ENCODE measurements at places on chromosomes 6 and 20. TPM values are rescaled to one million over a fixed set of nuclear protein-coding genes. Genes with fewer than 3 reads are reported as not detected.

DNA sequence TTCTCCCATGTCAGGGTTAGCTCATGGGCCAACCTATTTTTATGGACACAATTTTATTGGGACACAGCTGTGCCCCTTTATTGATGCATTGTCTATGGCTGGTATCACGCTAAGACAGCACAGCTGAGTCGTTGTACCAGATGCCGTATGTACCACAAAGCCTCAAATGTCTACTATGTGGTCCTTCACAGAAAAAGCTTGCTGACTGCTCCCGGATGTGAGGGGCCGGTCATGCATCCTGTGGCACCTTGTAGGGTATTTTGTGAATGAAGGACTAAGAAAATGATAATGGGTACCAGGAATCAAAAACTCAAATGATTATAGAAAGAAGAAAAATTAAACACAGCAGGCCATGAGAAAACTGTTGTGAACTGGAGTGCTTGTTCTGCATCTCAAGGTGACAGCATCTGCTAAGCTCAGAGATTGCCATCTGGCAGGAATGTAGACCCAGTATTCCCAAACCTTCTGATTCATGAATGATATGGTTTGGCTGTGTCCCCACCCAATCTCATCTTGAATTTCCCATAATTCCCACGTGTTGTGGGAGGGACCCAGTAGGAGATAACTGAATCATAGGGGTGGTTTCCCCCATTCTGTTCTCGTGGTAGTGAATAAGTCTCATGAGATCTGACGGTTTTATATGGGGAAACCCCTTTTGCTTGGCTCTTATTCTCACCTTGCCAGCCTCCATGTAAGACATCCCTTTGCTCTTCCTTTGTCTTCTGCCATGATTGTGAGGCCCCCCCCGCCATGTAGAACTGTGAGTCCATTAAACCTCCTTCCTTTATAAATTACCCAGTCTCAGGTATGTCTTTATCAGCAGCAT lies 248.5 kb downstream of the TSHZ2 start:
- DNase-seq: no peak

DNA sequence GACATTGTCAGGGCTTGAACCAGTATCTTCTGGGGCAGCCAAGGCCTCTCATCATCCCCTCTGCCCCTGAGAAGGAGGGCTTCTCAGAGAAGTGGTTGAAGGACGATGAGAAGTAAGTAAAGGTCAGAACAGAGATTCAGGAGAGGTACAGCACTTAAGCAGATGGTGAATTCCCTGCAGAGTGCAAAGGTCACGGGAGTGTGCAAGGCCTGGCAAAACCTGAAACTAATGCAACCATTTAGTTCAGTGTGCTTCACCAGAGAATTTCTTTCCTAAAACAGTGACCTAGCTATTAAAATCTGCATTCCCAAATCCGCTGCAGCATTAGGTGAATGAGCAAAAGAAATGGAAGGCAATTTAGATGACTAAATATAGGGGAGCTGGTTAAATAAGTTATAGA lies 58.4 kb downstream of the TRERF1 start:
- DNase-seq: no peak

GRCh38 chr6:75922226-75922625 lies 150.2 kb downstream of the IMPG1 start:
- no peak for DNase-seq

DNA sequence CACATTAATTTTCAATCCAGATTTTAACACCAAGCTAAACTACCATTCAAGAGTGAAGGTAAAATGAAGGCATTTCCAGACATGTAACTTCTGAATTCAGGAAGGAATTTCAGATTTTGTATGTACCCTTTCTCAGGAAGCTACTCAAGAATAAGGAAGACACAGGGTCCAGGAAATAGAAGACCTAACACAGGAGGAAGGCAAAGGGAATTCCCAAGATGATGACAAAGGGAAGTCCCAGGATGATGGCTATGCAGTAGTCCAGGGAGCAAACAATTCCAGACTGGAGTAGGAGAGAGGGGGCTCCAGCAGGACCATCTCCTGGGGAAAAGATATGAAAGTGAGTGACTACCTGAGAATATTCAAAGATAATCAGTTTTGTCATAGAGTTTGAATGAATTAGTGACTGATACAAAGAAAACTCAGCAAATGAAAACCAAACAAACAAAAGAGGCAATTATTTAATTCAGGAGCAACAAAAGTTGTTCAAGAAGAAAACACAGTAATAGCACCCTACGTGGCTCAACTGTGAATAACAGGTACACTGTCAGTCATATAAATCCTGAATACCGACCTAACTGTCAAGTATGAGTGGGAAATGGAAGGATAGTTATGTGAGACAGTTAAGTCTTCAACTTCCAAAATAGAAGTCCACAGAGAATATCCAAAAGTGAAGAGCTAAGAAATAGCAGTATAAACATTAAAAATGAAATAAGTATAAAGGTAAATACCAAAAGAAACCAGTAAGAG lies 4.0 kb downstream of the RNF24 start:
- no peak for DNase-seq

DNA sequence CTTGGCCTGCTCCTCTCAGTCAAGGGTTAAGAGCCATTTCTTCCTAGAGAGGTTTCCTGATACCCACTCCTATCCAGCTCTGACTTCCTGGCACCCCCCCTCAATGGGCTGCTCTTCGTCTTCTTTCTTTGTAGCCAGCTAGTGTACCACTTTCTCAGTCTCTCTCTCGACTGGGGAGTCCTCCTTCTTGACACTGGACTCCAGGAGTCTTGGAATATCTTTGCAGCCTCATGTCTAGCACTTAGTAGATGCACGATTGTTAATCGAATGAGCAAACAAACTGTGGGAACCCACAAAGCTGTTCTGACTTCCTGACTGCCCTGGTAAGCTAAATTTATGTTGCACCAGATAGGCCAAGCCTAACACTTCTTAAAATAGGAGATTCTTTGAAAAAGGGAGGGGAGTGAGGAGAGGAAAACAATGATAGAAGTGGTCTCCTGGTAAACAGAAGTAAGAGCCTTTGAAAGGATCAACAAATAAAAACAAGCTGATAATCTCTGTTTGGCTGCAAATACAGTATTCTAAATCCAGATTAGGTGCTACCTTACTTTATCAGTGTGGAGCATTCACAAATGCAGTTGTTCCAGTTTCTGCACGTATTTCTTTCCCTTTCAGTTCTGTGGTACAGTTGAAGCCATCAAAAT lies 160.1 kb upstream of the CITED2 start:
- no peak for DNase-seq

DNA sequence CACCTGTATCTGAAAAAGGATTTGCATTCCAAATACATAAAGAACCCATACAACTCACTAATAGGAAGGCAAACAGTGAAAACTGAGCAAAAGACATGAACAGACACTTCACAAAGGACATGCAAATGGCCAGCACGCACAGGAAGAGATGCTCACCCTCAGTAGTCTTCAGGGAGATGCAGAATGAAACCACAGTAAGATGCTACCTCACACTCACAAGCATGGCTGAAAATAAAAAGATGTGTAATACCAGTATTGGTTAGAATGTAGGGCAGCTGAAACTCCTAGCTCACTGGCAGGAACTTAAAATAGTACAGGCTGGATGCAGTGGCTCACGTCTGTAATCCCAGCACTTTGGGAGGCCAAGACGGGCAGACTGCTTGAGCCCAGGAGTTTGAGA lies 64.6 kb downstream of the SNX5 start:
- peak; percentile 61 for DNase-seq

- no peak for DNase-seq
These were observed 1026.9 kb upstream of the ADGRB3 start for GRCh38 chr6:67608099-67608749.

DNA sequence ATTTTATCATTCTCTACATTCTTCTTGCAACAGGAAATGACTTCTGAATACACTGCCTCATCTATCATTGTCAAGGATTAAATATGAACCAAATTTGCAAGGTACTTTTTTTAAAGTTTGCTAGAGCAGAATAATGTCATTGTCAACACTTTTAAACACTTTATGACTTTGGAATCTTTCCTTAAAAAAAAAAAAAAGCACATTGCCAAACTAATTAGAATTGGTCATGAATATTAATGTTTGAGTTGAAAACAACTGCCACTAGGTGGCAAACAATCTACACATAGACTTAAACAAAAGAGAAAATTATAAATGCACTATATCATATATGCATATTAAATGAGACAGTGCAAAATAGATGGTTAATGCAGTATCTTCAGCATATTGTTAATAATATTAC lies 32.5 kb upstream of the TMEM244 start:
- DNase-seq: peak; percentile 45

DNA sequence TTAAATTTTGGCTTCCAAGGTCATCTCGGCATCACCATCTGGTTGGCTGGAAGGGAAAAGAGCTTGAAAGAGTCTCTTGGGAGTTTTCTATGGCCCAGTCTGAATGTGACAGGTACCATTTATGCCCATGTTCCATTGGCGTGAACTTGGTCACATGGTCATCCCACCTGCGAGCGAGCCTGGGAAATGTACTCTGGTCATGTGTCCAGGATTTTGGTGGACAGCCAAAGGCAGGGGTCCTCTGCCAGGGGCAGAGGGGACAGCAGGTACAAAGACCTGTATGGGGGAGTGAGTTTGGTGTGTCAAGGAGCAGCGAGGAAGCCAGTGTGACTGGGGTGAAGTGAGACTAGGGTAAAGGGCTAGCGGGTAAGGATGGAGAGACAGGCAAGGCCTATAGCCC lies 112.6 kb downstream of the CDC5L start:
- no peak for DNase-seq

GRCh38 chr6:169254456-169255316 lies 1.0 kb upstream of the THBS2 start:
- DNase-seq: no peak

DNA sequence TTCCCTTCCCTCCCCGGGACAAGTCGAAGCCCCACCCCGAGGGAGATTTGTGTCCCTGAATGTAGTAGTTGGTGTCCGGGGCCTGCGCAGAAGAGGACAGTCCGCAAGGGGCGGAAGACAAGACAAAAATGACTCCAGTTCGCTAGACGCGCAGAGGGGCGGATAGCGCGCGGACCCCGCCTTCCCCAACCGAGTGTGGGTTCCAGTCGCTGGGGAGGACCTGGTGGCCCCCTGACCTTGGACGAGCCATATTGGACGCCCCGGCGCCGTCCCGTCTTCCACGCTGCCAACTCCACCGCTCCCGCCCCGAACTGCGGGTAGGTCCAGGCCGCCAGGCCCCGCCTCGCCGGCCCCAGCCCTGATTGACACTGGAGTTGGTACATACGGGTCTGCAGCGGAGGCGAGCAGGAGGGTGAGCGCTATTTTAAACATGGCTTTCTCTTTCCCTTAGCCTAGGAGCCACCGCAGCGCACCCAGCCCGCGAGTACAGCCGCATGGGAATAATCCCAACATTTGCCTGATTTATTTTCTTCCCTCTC lies 802 bp downstream of the HMGN3 start:
- peak; percentile 91 for DNase-seq

DNA sequence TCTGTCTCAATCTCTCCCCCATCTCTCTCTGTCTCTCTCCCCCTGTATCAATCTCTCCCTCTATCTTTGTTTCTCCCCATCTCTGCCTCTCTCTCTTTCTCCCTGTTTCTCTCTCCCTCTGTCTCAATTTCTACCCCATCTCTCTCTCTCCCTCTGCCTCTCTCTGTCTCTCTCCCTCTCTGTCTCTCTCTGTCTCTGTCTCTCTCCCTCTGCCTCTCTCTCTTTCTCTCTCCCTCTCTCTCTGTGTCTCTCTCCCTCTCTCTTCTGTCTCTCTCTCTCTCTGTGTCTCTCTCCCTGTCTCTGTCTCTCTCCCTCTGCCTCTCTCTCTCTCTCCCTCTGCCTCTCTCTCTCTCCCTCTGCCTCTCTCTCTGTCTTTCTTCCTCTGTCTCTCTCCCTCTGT lies 62.6 kb downstream of the DACT2 start:
- no peak for DNase-seq

- no peak for DNase-seq
These were observed 46.4 kb downstream of the ORC3 start for GRCh38 chr6:87636315-87636714.

DNA sequence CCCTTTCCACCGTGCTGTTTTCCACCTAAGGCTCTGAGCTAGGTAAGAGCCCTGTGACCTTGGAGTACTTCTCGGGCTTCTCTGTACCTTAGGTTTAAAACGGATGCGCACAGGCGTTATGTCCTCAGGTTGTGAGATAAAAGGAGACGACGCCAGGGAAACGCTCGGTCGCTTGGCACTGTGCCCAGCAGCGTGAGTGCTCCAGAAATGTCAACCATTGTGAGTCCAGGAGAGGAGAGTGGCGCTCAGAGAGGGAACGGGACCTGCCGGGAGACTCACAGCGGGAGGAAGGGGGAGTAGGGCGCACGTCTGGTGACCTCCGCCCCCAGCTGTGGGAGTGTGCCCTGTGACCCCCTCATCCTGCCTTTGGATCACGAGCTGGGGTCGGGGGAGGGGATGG lies 33.8 kb upstream of the SCRT2 start:
- DNase-seq: no peak

- no peak for DNase-seq
These were observed 46.5 kb downstream of the SESN1 start for GRCh38 chr6:109048176-109048575.

GRCh38 chr6:82904860-82905259 lies 160.8 kb downstream of the UBE3D start:
- no peak for DNase-seq

DNA sequence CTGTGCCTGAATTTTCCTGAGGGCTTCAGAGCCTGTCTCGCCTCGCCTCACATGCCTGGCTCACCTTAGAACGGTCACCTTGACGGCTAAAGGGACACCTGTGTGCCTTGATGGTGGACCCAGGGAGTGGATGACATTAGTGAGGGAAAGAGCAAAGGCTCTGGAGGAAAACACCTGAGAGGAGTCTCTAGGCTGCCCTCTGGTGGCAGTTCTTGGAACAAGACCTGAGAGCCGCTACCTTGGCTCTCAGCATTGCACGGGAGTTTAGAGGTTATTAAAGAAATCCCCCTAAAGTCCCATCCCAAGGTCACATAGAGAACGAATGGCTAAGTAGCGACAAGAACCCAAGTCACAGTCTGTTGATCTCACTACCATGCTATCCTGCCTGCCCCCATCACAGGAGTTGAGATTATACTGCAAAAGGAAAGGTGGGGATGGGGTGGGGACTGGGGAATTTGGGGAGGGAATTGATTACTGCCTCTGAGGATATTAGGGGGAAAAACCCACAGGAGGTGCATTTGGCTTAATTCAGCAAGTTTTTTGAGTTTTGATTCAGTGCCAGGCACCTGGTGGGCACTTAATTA lies 7.9 kb upstream of the CDSN start:
- DNase-seq: peak; percentile 84

GRCh38 chr6:156651486-156651885 lies 125.7 kb upstream of the ARID1B start:
- peak; percentile 16 for DNase-seq

The KHDC1L gene
- 5.8 TPM for total RNA-seq

The CYP39A1 gene
- 8.2 TPM for total RNA-seq

The EYA2 gene
- total RNA-seq: not detected

The GRM1 gene
- total RNA-seq: 0.40 TPM

The CST4 gene
- not detected for total RNA-seq

The TAGAP gene
- total RNA-seq: 16.2 TPM

The GSTA4 gene
- 0.97 TPM for total RNA-seq

The DDX43 gene
- total RNA-seq: not detected

The SRMS gene
- not detected for total RNA-seq

The CST2 gene
- not detected for total RNA-seq

Data from Karpas-422 (cell line).